PC-9 (cell line): ENCODE measurements at places on chromosomes 2 and 18. TPM values are rescaled to one million over a fixed set of nuclear protein-coding genes. Genes with fewer than 3 reads are reported as not detected.

- no peak for DNase-seq
- H3K4me3 ChIP-seq, result peak overlapping the region; percentile 99
- H3K27me3 ChIP-seq, result no peaks in the 10 kb centered on the region
Observed at GRCh38 chr18:48409591-48410094, 460 bp upstream of the ZBTB7C start.

GRCh38 chr2:101272045-101272784 is 19.5 kb downstream of the CNOT11 start:
- no peaks in the 10 kb centered on the region for H3K27me3 ChIP-seq
- peak overlapping the region; percentile 20; the same call in 1 of the 2 replicates for H3K27ac ChIP-seq
- no peaks in the 10 kb centered on the region for H3K4me1 ChIP-seq
- H3K36me3 ChIP-seq, result peaks cover 42% of the 10 kb centered on the region
- DNase-seq, result no peak

- H3K36me3 ChIP-seq, result no peaks in the 10 kb centered on the region
- no peaks in the 10 kb centered on the region for H3K4me1 ChIP-seq
- H3K27me3 ChIP-seq, result peaks cover 34% of the 10 kb centered on the region
- DNase-seq, result no peak
- no peak overlapping the region for H3K4me3 ChIP-seq
Observed at GRCh38 chr18:11178951-11179549, 29.7 kb upstream of the PIEZO2 start.

DNA sequence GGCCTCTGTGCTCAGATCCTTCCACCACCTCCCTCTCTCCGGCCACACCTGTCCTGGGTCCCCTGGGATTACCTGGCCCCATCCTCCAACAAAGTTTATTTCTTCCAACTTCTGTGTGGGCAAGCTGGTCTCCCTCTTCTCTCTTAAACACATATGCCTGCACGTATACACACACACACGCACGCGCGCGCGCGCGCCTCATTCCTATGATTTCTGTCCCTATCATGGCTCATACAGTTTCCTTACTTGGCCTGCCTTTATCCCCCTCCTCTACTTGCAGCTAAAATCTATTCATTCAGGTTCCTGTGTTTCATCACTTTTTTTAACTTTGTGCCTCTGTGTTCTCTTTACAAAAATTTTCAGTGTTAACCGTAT is 96.4 kb downstream of the LOXHD1 start:
- H3K4me3 ChIP-seq, result no peak overlapping the region
- H3K27ac ChIP-seq, result no peak overlapping the region
- DNase-seq, result no peak
- H3K4me1 ChIP-seq, result no peaks in the 10 kb centered on the region

DNA sequence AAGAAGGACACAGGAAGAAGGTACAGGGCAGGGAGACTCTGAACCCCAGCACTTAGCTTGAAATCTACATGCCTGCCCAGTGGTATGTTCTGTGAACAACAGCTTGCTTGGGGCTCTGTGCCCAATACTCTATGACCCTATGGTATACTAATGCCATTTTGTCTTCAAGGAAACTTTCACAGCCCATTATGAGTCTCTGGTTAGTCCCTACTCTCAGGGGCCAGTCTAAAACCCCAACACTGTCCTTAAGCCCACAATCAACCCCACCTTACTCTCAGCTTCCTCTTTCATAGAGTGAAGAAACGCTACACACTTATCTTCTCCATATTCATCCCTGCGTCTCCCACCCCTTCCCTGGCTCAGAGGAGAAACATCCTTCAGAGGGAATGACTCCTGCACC is 16.0 kb downstream of the NEB start:
- no peak overlapping the region for H3K4me3 ChIP-seq
- H3K4me1 ChIP-seq, result no peaks in the 10 kb centered on the region
- no peak overlapping the region for H3K27ac ChIP-seq

GRCh38 chr2:8036366-8036765 is 645.5 kb upstream of the ID2 start:
- H3K27me3 ChIP-seq, result peaks cover 10% of the 10 kb centered on the region; the same call in 1 of the 2 replicates
- H3K27ac ChIP-seq, result no peak overlapping the region
- no peaks in the 10 kb centered on the region for H3K36me3 ChIP-seq
- DNase-seq, result no peak

DNA sequence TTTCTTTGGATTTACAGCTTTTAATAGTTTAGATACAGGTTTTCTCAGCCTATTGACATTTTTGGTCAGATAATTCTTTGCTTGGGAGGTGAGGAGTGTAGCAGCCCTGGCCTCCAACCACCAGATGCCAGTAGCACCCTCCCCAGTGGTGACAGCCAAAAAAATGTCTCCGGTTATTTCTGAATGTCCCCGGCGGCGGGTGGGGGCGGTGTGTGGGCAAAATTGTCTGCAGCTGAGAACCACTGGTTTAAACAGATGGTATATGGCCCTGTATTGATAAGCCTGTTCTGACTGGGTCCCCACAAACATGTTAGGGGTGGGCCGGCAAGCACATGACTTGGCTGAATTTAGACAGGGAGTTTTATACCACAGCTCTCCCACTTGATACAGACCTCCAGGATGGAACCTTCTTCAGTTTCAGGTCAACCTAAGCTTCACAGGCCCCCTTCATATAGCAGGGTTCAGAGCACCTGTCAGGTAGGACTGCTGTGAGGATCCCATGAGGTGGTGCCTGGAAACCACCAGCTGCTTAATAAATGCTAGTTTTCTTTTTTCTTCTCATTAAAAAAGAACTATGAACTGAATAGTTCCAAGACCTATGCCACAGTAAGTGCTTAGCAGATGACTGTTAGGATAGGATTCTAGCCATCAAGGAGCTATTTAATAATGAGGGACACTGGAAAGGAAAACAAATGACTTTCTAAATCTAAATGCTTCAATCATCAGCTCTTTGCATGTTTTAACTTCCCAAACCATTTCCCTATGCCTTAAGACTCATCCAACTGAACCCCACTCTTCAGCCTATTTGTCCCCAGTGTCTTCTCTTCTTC is 18.1 kb downstream of the LPIN2 start:
- DNase-seq, result no peak
- H3K36me3 ChIP-seq, result 0 out of 2 replicates have a peak, but pooled peaks cover 9% of the 10 kb centered on the region
- peak overlapping the region; percentile 2; the same call in 1 of the 2 replicates for H3K27ac ChIP-seq
- H3K4me1 ChIP-seq, result no peaks in the 10 kb centered on the region; the same call in 1 of the 2 replicates
- no peak overlapping the region for H3K4me3 ChIP-seq

The CXCR1 gene
- total RNA-seq, result not detected in 2 replicates
